NCI-H1417 treated with DMSO at 0.1 percent for 48 hours (cell line): ENCODE measurements at places on chromosomes 6 and 20.

DNA sequence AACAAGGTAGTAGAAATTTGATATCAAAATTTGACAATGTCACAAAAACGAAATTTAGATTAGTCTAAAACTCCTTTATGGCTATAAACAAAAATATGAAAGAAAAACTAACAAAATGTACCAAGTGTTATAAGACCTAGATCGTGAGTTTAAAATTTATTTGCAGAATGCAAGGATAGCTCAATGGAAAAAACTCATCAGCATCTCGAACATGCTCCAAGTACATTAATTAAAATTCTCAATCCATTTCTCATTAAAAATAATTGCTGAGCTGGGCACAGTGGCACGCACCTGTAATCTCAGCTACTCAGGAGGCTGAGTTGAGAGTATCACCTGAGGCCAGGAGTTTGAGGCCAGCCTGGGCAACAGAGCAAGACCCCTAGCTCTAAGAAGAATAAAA is 70.8 kb downstream of the MAP3K5 start:
- no peak for DNase-seq

GRCh38 chr20:37356387-37356786 is 10.4 kb downstream of the SRC start:
- no peak for DNase-seq

- DNase-seq, result no peak
These were observed 83.0 kb downstream of the TENT5A start for GRCh38 chr6:81669445-81669844.

DNA sequence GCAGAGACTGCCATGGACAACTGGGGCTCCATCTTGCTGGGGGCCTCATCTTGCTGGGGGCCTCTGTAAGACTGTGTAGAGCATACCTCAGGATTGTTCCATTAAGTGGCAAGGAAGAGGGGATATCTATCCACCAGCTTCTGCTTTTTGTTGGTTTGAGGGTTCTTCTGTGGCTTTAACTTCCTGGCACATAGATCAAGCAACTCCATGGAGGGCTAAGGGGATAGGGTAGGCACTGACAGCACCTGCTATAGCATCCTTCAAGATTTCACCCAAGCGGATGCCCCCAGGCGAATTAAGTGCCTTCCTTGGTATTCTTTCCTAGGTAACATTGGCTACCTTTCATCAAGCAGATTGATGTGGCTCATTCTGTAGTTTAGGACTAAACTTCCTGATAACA is 3.8 kb upstream of the LRRN4 start:
- no peak for DNase-seq

DNA sequence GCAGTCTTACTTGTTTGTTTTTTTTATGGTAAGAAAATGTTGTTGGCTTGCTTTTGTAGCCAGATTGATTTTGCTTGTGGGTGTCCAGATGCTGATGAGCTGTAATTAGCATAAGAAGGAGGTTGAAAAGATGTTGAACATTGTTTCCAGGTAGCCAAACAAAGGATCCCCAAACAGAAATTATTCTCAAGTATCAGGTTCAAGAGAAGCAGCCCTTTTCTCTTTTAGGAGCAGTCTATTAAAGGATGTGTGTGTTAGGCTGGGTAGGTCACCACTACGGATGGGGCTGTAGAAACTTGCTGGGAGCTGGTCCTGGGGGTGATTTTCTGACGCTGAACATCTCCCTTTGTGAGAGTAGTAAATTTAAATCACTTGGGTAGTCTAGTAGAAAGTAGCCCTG is 86.9 kb upstream of the VSTM2L start:
- peak; percentile 30 for DNase-seq

GRCh38 chr6:16747232-16748024 is 13.8 kb downstream of the ATXN1 start:
- DNase-seq, result no peak

DNA sequence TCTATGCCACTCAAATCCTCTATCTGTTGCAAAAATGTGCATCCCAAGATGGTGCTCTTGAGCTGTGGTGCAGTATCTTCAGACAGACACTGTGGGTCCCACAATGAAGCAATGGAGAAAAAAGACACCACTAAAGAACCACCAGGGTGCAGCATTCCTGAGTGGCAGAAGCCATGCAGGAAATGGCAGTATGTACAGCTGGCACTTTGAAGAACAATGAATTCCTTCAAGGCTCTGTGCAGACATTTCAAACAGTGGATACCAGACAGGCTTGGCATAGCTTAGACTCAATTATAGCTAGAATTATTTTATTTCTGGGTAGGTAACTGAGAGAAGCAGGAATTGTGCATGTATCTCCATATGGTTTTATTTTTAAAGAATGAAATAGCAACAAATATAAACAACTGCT is 24.0 kb upstream of the HDAC2 start:
- DNase-seq, result no peak

DNA sequence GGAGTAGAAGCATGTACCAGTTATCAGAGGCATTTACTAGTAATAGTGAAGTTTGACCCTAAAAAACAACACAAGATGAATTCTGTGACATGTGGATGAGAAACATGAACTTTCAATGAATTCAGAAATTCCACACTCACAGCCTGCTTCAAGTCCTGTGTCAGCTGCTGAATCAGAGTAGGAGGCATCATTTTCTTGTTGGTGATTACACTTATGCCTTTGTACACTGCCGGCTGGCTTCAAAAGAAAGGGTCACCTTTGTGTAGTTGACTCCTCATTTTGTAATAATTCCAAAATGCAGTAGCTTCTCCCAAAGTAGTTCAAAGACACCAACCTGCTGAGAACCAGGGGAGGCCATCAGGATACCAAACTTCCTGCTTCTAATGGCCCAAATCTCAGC is 165.5 kb downstream of the BACH2 start:
- DNase-seq, result no peak

GRCh38 chr6:159788276-159788675 is 1.1 kb downstream of the TCP1 start:
- no peak for DNase-seq

DNA sequence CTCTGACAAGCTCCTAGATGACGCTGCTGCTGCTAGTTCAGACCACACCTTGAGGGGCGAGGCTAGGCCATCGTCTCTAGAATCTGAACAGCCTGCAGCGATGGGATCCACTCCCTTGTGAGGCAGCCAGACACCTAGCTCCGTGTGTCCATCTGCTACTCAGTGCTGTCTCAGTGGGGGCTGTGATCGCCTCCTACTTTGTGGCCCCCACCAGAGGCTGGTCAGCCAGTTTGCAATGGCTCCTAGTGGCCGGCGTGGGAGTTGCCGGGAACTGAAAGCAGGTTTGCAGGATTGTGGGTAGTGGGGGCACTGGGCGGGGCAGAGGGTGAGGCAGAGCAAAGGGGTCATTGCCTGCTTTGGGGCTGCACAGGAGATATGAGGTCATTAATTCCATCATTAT is 2.8 kb downstream of the CCN5 start:
- no peak for DNase-seq

GRCh38 chr6:147506704-147507114 is 1.8 kb upstream of the SAMD5 start:
- peak; percentile 13 for DNase-seq

DNA sequence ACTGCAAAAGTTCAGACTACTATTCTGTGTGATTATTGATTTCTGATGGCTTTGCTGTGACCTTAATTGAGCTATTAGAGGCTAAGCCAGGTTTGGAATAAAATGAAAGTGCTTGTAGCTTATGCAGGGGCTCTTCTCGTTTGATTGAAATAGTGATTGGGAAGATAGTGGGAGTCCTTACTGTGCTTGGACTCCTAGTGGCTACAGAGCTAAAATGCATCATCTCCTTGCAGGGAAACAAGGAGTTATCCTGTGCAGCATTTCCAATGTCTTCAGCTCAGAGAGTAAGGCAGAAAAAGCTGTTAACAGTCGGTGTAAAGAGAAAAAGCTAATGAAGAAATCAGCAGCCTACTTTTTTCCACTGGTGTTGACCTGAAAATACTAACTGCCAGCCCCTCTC is 173.5 kb downstream of the SLC35F1 start:
- DNase-seq, result no peak
